ENCODE measurements at places on chromosomes 12 and 14. TPM values are rescaled to one million over a fixed set of nuclear protein-coding genes. Genes with fewer than 3 reads are reported as not detected.

Gene ITGA7
- 1.4 TPM for total RNA-seq

Gene ABHD12B
- not detected for total RNA-seq

Gene TSPAN19
- total RNA-seq = not detected

Gene CLEC6A
- total RNA-seq = not detected

Gene PGF
- total RNA-seq = 2.3 TPM

Gene LIN7A
- total RNA-seq = 0.62 TPM

Gene ACOT6
- not detected for total RNA-seq

Gene KRT83
- total RNA-seq = 4.1 TPM

Gene LRRC10
- total RNA-seq = not detected

Gene TAS2R8
- total RNA-seq = not detected

Gene CCDC88C
- total RNA-seq = 7.1 TPM

Gene FBRSL1
- 68.8 TPM for total RNA-seq

Gene SMCO3
- not detected for total RNA-seq

All from A549 treated with DMSO at 1 μM for 4 hours (cell line).